Gastroesophageal sphincter (tissue), 4 donors: ENCODE measurements at places on chromosomes 7 and 10.

- no peak for ATAC-seq
Observed at GRCh38 chr7:80362677-80363076, 149.2 kb downstream of the GNAT3 start.

DNA sequence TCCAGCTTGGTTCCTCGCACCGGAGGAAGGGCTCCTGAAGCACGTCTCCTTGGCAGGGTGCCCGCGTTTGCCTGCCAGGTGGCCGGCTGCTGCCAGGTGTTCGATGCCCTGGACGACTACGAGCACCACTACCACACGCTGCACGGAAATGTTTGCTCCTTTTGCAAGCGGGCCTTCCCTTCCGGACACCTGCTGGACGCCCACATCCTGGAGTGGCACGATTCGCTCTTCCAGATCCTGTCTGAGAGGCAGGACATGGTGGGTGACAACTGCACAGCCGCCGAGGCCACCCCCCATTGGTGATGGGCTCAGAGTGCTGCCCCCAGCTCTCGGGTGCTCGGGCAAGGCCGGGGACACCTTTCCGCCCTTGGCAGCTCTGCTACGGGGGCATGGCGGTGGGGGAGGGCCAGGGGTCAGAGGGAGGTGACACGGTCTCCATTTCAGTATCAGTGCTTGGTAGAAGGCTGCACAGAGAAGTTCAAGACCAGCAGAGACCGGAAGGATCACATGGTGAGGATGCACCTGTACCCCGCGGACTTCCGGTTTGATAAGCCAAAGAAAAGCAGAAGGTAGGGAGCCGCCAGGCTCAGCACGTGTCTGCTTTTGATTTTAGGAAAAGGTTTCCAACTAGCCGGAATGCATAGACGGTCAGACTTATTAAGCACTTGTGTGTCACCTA, 1.1 kb downstream of the ZNF511 start:
- ATAC-seq: no peak

DNA sequence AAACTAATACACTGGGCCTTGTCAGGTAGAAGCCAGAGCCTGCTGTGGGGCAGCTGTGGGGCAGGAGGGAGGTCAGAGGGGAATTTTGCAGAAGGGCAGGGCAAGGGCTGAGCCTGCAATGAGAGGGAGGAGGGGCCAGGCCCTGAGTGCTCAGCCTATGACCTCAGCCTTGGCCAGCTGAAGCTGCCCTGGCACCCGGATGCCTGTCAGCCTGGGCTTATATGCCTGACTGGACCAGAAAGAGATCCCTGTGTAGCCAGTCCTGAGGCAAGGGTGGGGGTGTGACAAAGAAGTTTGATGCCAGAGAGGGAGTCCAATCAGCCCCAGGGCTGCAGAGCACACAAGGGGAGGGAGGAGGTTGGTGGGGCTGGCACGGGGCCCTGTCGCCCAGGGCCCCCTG, 22.3 kb upstream of the PRRT4 start:
- no peak for ATAC-seq

- ATAC-seq: no peak
Observed at GRCh38 chr7:30553141-30553540, 41.5 kb upstream of the GARS1 start.

DNA sequence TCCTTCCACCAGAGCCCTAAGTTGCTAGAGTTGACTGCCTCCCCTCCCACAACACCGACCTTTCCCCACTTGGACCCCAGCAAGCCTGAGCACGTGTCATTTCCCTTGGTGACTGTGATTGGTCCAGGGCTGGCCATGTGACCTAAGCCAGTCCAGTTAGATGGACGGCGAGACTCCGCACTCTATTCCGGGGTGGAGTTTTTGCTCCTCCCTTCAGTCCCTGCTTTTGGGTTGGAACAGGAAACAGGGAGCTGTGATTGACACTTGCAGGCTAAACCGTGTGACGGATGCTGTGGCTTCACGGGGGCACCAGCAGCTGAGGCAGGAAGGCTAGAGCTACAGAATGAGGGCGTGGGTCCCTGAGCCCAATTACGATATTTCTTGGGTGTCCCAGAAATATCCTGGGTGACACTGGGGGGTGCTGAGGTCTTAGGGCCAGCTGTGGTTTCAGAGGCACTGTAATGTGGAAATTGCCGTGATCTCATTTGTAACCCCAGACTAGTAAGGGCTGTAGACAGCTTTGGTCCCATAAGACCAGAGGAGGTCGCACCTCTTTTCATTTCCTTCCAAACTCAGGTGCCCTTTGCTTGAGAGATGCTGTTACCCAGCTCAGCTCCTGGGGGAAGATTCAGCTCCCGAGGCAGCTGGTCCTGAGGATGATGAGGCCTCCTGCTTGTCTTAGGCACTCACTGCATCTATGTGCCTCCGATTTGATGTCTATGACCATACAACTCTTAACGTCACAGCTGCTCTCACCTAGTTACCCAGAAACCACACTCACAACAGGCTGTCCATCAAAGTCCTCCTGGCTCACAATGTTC, 102.7 kb upstream of the NPTX2 start:
- ATAC-seq: no peak

DNA sequence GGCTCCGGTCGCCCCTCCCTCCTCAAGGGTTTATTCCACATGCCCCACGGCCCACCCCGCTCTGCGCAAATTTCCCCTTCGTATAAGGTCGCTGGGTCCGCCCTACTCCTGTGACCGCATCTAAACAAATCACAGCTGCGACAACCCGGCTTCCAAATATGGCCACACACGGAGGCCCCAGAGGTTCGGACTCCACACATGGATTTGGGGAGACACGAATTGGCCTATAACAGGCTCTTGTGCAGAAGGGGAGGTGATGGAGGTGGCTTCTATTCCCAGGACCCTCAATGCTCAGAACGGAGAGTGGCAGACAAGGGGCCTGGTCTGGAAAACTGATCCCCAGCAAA, 90.1 kb downstream of the FOXL3 start:
- no peak for ATAC-seq

DNA sequence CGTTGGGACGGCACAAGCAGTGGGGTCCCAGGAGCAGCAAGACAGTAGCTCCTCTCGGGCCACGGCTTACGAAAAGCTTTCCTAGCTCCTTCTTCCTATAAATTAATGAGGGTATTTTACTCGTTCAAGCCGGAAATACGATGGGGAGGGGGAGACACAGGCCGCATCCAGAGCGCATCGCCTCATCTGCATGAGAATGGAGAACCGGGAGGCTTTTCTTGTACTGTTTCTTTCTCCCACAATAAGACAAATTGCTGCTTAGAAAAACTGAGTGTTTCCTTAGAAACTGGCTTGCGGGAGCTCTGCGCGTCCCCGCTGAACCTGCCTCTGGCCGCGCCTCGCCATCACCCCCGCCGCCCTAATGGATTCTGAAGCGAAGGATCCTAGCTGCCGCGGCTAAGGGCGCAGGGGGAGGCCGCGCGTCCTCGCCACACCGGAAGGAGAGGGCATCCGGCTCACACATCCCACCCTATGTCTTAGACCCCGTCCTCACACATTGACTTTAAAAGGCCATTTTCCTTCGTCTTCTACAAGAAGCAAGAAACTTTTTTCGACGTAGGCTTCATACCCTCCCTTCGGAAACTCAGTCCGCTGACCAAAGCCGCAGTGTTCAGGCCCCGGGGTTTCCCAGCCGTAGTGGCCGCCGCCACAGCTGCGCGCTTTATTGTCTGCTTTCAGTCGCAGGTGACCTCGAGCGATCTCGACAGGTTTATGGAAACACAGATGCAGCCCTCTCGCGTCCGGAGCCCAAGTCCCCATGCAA, 8.8 kb downstream of the NXPH1 start:
- no peak for ATAC-seq
